ENCODE measurements at places on chromosomes 4 and X. TPM values are rescaled to one million over a fixed set of nuclear protein-coding genes. Genes with fewer than 3 reads are reported as not detected.

DNA sequence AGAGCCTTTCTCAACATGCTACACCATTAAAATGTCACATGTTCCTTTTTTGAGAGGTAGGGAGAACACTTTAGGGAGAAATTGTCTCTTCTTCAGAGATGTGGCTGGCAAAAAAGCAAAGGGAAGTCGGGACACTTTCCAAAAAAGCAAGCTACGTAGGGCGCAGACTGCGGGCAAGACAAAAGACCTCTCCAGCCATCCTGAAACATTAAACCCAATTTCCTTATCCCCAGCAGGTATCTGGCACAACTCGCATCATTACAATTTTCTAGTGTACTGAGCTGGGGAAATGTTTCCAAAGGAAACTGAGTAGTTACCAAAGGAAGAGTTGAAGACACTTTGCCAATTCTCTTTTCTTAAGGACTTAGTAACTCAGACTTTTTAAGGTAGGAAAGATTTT is 116.0 kb downstream of the PACRGL start:
- no peak for DNase-seq

GRCh38 chrX:40094041-40094899 is 3.5 kb downstream of the BCOR start:
- DNase-seq = no peak

DNA sequence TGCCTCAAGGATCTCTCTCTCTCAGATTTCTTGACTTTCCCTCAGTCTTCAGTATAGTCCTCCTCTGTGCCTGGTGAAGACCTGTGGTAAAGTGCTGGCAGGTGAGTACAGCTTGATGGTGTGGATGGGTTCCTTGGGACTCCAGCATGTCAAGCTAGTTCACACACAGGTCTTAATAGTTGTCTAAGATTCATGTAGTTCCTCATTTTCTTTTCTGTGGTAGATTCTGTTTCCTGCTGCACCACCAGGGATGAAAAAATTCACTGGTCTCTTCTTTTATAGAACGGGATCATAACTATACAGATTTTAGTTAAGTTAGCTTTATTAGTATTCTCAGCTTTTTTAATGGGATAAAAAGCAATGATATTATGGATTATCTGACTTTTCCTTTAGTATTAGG is 32.5 kb upstream of the PAQR3 start:
- DNase-seq = no peak

The CCDC120 gene
- total RNA-seq = 8.6 TPM

The PCDH10 gene
- 6.9 TPM for total RNA-seq

The PSAPL1 gene
- total RNA-seq = not detected

GRCh38 chr4:10694151-10694827 is 9.7 kb upstream of the CLNK start:
- no peak for DNase-seq

DNA sequence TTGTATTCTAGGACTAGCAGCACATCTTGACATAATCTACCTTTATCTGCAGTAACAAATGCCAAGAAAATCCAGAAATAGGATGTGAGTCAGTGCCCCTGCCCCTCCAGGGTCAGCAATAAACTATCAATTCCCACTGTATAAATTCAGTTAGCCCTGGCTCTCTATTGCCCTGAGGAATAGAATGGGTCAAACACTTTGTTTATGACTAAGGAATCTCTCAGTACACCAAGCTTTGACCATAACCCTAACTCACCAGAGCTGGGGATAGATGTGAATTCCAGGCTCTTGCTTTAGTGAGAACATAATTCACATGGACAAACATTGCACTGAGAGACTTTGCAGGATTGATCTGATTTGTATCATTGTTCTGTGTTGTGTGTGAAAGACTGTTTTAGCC is 82.3 kb downstream of the CXXC4 start:
- no peak for DNase-seq

DNA sequence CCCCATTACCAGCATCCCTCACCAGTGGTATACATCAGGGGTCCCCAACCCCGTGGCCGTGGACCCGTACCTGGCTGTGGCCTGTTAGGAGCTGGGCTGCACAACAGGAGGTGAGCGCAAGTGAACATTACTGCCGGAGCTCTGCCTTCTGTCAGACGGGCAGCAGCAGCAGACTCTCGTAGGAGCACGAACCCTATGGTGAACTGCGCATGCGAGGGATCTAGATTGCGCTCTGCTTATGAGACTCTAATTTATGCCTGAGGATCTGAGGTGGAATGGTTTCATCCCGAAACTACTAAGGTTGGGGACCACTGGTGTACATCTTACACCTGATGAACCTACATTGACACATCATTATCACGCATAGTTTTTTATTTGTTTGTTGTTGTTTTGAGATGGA is 52.8 kb upstream of the DHX15 start:
- DNase-seq = no peak

- DNase-seq = no peak
Observed at GRCh38 chr4:169024762-169025161, 14.7 kb upstream of the CBR4 start.

DNA sequence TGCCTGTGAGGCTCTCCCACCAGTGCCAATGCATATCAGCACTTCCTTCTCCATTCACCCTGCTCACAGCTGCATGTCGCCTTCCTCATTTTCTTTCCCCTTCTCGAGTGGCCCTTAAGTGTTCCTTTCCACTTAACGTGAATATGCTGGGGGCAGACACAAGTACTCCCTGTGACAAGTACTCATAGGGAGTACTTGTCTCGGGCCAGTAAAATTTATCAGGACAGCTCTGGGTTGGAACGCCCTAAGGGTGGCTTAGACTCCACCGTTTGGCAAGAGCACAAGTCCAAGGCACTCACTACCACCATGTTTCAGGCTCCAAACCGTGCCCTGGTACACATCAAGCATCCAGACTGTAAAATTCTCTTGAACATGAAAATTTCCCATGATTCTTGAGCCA is 3.9 kb upstream of the LDOC1 start:
- DNase-seq = no peak

- no peak for DNase-seq
Observed at GRCh38 chr4:54568184-54568583, 89.6 kb upstream of the KIT start.

The EGFL6 gene
- total RNA-seq = 0.98 TPM

The MAGEB6 gene
- not detected for total RNA-seq

The NHS gene
- 8.3 TPM for total RNA-seq

Measured in vagina (tissue), 2 donors.